Immature natural killer cell (primary cell): ENCODE measurements at places on chromosomes 12 and 14. TPM values are rescaled to one million over a fixed set of nuclear protein-coding genes. Genes with fewer than 3 reads are reported as not detected.
A peak's percentile ranks its signal among the peaks of the same experiment; 100 is the strongest.

DNA sequence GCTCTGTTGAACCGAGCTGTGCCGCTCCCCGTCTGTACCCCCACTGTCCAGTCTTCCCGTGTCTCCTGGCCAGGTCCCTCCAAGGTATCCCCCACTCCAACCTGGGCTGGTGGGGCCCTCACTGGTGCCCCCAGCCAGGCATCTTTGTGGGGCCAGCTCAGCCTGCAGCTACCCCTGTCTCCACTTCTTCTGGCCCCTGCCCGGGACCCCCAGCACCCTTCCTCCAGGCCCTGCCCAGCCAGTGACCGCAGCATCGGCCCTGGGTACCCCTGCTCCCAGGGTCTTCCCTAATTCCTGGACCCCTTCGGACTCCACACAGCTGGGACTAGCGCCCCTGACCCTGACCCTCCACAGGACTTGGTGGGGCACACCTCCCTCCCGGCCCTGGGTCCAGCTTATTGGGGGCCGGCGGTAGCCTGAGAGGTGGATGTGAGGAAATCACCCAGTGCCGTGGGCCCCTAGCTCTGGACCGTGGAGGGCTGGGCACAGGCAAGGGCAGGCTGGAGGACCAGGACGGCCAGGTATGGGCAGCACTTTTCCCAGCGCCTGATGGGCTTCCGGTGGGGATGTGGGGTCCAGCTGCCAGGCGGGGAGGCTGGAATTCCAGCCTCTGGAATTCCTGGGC, 4.1 kb upstream of the CRIP1 start:
- no peak for DNase-seq

DNA sequence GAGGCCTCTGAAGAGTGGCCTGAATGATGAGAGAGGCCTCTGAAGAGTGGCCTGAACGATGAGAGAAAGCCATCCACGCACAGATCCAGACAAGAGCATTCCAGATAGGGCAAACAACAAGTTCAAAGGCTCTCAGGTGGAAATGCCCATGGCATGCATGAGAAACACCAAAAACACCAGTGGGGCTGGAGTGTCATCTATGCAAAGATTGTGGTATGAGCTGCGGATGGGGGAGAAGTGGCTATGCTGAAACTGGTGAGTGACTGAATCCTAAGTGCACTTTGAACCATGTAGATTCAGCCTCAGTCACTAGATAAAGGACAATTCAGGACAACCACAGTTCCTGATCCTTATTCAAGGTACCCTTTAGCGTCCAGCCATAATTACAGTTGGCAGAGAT, 79.4 kb upstream of the GZMB start:
- DNase-seq: no peak

DNA sequence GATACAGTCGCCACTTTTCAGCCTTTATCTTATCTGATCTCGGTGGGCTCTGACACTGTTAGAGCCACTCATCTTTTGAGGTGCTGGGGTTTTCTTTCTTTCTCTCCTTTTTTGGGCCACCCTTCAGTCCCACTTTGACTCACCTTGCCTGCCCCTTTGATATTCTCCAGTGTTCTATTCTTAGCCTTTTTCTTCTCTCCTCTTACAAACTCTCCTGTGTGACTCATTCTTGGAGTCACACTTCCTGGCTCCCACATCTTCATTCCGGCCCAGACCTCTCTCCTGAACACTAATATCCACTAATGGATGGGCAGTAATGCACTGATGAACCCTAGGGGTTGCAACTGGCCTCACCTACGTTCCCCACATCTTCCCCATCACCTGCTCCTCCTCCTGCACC, 2.2 kb upstream of the DCD start:
- no peak for DNase-seq

- DNase-seq: no peak
These were observed at the start of gene GPR84 for GRCh38 chr12:54364413-54364812. TSS of gene GPR84 (minus strand) at chr12:54364486. CDS start at chr12:54363851, 635 bp downstream.

DNA sequence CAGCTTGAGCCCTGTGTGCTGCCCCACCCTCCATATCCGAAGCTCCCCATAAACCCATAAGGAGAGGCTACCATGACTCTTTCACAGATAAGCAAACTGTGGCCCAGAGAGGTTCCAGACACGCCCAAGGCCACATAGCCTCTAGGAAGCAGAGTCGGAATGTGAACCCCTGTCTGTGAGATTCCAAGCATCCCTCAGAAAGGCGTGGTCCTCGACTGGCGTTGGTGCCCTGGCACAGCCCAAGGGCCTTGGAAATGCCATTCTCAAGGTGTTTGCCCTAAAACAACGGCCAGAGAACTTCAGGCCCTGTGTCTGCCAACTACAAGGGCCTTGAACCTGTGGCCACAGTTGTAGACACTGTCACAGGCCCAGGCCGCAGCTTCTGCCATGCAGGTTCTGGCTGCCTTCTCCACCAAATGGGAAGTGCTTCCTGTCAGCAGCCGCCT, 8.5 kb upstream of the DIO3 start:
- no peak for DNase-seq

DNA sequence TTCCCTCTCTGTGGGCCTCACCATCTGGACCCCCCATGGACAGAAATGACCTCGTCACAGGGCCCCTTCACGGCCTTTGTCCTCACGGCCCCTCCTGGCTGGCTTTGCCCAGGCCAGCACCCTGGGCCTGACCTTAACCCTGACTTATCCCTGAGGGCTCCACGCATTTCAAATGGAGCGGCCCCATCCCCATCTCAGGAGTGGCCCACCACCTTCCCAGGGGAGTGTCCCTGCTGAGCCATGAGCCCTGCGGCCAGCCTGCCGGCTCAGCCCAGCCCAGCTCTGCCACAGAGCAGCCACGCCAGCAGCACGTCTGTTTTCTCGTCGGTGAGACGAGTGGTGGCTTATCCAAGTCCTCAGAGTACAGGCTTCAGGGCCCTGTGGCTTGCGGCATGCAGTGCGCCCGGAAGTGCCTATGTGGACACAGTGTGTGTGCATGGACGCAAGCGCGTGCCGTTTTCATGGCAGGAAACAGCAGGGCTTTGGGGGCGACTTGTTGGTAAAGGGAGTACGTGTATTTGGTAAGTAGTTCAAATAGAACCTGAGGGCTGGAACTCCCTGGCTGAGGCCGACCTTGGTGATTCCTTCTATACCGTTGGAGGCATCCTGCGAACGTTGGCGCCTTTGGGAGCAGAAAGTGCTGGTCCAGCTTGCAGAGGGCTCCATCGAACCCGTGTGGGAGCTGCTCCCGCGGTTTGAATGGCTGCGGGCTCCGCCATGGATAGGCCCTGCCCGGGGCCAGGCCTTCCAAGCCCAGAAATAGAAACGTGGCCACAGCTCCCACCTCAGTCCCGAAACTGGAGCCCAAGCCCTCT, 52.1 kb downstream of the LRCOL1 start:
- DNase-seq: peak; percentile 36

GRCh38 chr14:24121210-24121609, 6.5 kb upstream of the NRL start:
- DNase-seq: no peak

DNA sequence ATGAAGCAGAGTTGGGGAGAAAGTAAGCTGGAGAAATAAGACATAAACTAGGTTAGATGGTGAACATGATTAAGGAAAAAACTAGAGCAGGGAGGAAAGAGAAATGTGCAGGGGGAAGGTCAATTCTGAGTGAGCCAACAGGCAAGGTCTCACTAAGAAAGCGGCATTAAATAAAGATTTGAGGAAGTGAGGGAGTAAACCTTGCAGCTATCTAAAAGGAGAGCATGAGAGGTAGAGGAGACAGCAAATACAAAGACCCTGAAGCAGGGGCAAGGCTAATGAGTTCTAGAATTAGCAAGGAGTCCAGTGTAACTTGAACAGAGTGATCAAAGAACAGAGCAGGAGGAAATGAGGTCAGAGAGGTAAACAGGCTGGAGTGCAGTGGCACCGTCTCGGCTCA, 4.4 kb upstream of the SOCS2 start:
- DNase-seq: no peak

DNA sequence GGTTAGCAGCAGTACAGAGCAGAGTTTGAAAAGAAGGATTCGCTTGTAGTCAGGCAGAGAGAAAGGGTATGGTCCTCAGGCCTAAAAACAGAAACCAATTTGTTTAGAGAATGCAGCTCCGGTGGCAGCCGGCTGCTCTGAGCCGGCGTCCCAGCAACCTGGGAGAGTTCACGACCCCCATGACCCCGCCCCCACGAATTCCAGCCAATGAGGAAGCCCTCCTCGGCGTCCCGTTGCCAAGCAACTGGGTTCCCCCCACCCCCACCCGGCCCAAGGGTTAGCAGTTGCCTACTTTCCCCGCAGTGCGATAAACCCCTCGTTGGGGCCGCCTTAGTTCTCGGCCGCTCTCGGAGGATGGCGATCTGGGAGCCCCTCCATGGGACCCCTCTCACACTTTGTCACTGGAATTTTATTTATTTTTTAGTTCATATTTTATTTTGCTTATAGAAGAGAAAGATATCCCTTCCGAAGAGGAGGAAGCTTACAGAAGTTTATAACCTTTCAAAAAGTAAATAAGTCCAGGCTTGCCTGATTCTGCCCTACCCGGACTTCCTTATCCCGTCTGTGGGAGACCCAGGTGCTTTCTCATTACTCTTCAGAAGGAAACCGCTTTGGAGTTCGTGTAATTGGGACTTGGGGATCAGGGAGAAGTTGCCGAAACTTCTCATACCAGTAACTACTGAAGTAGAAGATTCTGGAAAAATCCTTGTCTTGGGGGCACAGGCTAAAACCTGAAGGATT, at the start of gene CCDC60:
Gene CCDC60 (plus strand): TSS at position 300 of the 741 bp plus-strand sequence. CDS start 448 bp downstream, outside the sequence.
- DNase-seq: no peak

DNA sequence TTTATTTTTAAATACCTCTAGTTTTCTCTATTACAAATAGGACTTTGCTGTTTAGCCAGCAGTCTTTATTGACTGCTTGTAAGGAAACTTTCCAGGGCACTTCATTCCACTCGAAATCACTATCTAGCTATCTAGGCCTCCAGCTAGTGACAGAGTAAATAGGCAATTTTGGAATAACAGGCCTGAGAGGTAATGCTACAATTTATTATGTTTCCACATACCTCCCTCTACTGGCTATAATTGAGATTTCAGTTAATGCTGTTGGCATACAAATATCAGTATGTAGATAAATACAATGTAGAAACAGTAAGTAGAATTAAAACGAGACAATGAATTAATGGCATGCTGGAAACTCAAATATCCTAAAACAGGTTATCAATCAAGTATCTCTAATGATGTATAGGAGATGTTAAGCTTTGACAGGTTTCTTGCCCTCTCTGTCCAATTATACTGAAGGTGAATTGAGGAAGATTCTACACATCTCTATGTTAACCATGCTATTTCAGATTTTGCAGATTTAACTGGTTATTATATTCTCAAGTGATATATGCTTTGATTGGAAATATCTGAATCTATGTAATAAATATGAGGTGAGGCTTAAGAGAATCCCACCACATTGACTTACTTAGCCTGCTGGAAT, 7.2 kb downstream of the DTD2 start:
- DNase-seq: no peak

- peak; percentile 51 for DNase-seq
These were observed 23.5 kb upstream of the INF2 start for GRCh38 chr14:104665657-104666522.

GRCh38 chr12:47930634-47931033, 25.8 kb upstream of the VDR start:
- no peak for DNase-seq

GRCh38 chr12:45256721-45257120, 40.8 kb downstream of the ANO6 start:
- no peak for DNase-seq

DNA sequence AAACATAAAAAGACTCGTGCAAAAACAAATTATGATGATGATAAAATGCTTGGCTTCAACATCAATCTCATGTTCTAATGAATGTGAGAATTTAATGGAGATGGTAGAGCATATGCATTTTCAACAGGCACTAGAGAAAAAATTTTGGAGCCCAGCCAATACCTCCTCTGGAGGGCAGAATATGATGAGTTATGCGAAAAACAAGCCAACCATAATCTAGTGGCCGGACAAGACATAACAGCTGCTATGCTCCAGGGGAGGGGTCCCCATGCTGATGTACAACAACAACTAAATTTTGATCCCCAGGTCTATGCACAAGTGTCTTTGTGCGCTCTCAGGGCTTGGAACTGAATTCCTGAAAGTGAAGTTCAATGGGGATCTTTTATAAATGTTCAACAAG, 1197.5 kb downstream of the LRFN5 start:
- DNase-seq: no peak

- no peak for DNase-seq
These were observed 13.7 kb downstream of the ETV6 start for GRCh38 chr12:11663130-11663529.

DNA sequence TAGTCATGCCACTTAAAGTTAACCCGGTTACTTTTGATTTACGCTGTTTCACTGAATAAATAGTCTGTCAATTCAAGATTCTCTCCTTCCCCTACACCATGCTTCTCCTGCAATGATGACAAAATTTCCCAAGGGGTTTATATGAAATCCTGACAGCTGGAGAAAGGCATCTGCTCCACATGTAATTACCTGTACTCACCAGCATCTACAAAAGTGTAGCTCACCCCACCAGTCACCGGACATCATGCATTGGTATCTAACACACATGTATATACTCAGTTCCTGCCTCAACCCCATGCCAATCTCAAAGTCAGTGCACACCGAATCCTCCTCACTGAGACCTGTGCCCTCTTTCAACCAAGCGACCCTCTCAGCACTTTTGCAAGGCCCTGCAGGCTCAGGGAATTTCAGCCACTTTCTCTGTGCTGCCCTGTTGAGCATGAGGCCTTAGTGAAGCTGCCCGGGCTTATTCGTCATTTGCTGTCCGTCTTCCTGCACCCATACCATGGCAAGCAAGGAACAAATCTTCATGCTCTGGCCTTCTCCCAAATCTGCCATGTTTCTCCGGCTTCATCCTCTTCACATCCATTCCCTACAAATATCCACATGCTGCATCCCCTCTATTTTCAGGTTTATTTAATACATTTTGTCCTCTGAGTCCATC, 131.6 kb downstream of the SEC23A start:
- DNase-seq: no peak

GRCh38 chr12:53292426-53292825, 2.9 kb upstream of the PFDN5 start:
- no peak for DNase-seq

DNA sequence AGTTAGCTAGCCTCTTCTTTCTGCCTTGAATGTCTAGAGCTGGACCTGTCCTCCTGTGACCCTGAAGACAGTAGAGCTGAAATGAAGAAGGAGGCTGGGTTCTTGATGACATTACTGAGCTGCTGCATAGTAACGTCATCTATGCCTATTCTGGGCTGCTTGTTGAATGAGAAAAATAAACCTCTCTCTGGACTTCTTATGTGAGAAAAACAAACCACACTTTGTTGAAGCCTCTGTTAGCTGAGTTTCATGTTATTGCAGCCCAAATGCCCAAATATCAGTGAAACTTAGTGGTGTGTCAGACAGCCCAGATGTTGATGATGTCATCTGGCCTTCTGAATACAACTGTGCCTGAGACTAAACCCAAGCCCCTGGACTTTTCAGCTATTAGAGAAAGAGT, 67.0 kb upstream of the MAX start:
- no peak for DNase-seq

DNA sequence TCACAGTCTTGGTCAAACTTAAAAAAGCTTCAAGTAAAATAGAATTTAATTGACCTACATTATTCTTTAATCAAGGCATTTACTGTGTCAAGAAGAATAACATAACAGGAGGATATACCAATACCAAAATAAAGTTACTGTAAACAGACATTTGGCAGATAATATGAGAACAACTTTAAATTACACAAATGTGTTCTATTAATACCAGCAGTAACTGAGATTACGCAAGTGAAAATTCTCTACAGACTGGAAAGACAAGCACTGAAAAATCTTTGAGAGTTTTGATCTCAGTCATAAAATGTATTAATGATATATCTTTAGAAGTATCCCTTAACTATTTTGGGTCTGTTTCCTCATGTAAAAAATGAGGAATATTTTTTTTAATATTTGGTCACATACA, 169.2 kb upstream of the SOX5 start:
- DNase-seq: no peak

Gene HOXC9
- not detected for polyA plus RNA-seq

Gene CISTR
- polyA plus RNA-seq: not detected

Gene MSRB3
- 4.6 TPM for polyA plus RNA-seq

Gene TAS2R43
- polyA plus RNA-seq: not detected
